ENCODE measurements at places on chromosomes 11 and 22.

DNA sequence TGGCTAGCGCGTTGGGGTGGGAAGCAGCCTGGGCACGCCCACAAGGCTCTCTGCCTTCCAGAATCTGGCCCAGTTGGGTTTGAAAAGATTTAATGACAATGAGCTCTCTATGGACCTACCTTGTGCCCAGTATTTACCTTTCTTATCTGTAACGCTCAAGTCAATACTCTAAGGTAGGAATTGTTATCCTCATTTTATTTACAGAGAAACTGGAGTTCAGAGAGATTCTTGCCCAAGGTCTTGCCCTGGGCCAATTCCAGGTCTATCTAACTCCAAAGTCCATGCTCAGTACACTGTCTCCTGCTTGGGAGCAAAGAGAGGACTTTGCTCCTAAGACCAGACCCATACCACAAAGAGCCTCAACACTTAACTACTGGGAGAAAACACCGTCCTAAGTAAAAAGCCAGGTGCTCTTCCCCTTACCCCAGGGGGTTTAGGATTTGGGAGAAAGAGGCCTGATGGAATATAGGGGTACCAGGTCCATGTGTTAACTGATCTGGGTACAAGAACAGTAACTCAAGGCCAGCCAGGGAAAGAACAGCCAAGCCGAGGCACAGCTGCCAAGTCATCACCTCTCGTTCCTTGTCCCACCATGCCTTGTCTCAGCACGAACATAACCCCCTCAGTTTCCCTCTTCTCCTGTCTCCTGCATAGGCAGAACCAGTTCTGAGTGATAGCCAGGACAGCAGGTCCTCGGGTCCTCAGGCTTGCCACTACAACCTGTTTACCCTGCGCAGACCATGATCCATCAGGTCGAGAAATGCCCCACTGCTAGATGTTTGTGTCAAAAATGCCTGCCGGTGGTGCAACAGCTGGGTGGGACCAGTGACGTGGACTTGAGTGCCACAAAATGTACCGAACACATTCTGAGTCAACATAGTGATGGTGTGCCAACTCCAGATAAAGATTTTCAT is 14.6 kb downstream of the APOA4 start:
- DNase-seq, result no peak

- no peak for DNase-seq
These were observed 27.7 kb upstream of the TP53I11 start for GRCh38 chr11:44978274-44978960.

GRCh38 chr22:39297490-39298240 is 21.8 kb downstream of the RPL3 start:
- no peak for DNase-seq

DNA sequence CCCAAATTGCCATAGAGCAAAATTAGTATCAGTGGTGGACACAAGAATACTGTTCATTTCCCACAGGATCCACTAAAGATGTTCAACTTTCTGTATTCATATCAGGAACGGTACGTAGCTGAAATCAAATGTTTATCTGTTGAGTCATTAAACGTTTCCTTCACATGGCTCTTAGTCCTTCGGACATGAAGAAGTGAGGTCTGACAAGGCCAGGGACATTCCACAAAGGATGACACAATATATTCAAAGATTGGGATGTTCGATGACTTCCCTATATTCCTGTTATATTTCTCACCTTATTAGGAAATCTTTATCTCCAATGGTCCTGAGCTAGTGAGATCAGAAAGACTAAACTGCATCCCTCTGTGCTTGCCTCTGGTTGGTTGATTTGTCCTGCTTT is 129.0 kb downstream of the ETS1 start:
- no peak for DNase-seq

GRCh38 chr11:31479066-31479465 is 30.4 kb downstream of the IMMP1L start:
- no peak for DNase-seq

DNA sequence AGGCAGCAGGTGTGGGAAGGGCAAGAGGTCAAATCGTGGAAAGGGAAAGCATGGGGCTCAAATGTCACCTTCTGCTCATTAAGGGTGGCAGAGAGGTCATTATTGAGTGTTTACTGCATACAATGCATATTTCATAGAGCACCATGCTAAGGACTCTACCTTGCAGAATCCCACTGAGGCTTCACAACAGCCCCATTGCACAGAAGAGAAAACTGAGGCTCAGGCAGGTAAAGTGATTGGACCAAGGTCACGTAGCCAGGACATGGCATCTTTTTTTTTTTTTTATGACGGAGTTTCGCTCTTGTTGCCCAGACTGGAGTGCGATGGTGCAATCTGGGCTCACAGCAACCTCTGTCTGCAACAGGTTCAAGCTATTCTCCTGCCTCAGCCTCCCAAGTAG is 7.8 kb downstream of the FLRT1 start:
- no peak for DNase-seq
